ENCODE measurements at places on chromosomes 1 and 21. TPM values are rescaled to one million over a fixed set of nuclear protein-coding genes. Genes with fewer than 3 reads are reported as not detected.

Gene BACH1
- total RNA-seq, result 54.6 TPM

- H3K4me3 ChIP-seq, result no peak overlapping the region
- peaks cover 19% of the 10 kb centered on the region for H3K4me1 ChIP-seq
- no peaks in the 10 kb centered on the region for H3K27me3 ChIP-seq
- no peak for DNase-seq
Measured at GRCh38 chr1:14366091-14367018, 232.1 kb upstream of the KAZN start.

DNA sequence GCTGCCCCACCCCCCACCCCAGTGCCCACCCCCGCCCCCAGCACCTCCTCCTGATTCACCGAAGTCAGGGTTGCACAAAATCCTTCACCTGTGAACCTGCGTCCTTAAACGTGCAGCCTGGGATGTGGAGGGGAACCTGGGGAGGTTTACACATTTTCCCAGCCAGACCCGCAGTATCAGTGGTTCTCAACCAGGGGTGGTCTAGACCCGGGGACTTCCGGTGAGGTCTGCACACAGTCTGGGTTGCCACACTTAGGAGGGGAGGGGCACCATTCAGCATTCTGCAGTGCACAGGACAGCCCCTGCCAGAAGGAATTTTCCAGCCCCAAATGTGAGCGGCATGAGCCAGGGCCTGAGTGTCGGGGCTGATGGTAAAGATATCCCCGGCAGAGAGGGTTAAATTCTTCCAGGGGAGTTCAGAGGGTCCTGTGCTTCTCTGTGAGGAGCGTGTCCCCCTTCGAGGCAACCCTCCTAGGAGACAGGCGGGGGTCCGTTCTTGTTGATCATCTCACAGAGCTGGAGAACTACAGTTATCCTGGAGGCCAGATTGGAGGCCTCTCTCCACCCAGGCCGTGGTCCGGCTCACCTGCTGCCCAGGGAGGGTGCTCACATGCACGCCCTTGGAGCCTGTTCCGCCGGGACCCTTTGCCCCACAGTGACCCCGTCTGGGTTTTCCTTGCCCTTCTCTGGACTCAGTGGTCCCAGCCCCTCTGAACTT is 113.6 kb downstream of the SIK1 start:
- H3K4me3 ChIP-seq, result no peak overlapping the region
- no peaks in the 10 kb centered on the region for H3K36me3 ChIP-seq
- H3K27ac ChIP-seq, result no peak overlapping the region
- peaks cover 16% of the 10 kb centered on the region for H3K27me3 ChIP-seq
- H3K4me1 ChIP-seq, result peaks cover 3% of the 10 kb centered on the region

DNA sequence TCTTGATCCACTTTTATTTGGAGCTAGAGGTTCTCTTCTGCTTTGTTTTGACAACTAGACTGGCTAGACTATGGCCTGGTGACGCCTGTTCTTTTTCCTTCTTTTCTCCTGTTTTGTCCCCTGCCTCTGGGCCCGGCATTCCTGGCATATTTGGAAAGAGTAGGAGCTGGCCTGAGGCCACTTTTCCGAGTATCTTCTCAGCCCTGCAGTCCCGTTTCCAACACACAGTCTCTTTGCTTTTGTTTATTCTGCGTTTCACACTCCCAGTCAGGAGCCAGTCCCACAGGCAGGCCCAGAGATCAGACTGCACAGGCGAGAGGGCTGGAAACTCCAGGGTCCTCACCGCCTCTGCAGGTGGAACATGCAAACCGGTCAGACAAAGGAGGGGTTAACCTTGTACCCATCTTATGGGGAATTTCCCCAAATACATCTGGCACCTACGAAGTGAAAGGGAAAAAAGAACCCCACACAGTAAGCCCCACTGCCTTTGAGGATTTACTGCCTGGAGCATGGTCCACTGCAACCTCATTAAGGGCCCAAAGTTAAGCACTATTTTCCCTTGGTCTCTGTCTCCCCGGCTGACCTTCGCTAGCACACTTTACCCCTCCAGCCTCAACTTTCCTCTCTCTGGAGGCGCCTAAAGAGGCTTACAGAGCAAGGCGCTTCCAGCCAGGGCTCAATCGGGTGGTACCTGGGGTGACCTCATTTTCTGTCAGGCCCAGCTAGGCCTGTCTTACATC is 141.1 kb downstream of the TOMM20 start:
- DNase-seq, result no peak
- peak overlapping the region; percentile 90 for H3K27ac ChIP-seq
- H3K27me3 ChIP-seq, result no peaks in the 10 kb centered on the region
- no peaks in the 10 kb centered on the region for H3K36me3 ChIP-seq
- H3K4me1 ChIP-seq, result peaks cover 40% of the 10 kb centered on the region
- no peak overlapping the region for H3K4me3 ChIP-seq

DNA sequence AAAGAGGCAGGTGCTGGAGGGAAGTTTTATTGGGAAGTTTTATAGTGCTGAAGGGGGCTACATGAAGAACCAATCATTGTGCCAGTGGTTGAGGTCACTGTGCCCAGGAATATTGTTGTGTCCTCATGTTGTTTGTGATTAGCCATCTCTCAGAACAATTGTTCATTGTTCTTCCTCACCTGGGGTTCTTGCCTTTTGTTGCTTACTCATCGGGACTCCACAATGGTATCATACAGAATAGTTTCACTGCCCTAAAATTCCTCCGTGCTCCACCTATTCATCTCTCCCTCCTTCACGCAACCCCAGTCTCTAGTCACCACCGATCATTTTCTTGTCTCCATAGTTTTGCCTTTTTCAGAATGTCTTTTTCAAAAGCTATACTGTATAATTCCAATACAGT is 38.9 kb upstream of the CDC14A start:
- no peak overlapping the region for H3K27ac ChIP-seq
- H3K4me1 ChIP-seq, result no peaks in the 10 kb centered on the region
- no peaks in the 10 kb centered on the region for H3K27me3 ChIP-seq
- H3K36me3 ChIP-seq, result no peaks in the 10 kb centered on the region
- no peak overlapping the region for H3K4me3 ChIP-seq

DNA sequence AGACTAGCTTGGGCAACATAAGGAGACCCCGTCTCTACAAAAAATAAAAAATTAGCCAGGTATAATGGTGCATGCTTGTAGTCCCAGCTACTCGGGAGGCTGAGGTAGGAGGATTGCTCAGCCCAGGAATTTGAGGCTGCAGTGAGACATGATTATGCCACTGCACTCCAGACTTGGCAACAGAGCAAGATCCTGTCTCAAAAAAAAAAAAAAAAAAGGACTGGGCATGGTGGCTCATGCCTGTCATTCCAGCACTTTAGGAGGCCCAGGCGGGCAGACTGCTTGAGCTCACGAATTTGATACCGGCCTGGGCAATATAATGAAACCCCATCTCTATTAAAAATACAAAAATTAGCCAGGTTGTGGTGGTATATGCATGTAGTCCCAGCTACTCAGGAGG is 47.3 kb upstream of the BCL10 start:
- H3K27ac ChIP-seq, result no peak overlapping the region
- no peaks in the 10 kb centered on the region for H3K36me3 ChIP-seq
- H3K4me3 ChIP-seq, result no peak overlapping the region
- no peak for DNase-seq

GRCh38 chr1:23083714-23084480 is 64.6 kb downstream of the KDM1A start:
- H3K36me3 ChIP-seq, result peaks cover 43% of the 10 kb centered on the region
- no peak overlapping the region for H3K4me3 ChIP-seq
- no peaks in the 10 kb centered on the region for H3K4me1 ChIP-seq
- DNase-seq, result no peak
- peak overlapping the region; percentile 13 for H3K27ac ChIP-seq

DNA sequence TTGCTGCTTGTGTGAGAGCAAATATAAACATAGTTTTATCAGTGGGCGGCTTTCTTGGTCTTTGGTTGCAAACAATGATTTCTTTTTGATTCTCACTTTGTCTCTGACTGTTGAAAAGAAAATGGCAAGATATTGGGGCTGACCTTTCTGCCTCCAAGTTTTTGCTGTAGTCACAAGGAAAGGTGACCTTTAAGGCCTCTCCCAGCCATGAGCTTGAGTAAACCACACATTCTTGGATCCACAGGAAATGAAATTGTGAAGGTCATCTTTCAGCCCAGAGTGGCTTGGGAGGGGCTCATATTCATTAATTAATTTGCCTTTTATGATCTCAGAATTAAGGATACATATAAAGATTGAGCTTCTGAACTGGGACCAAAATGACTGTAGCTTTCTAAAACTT is 241.6 kb downstream of the BACH1 start:
- H3K4me1 ChIP-seq, result no peaks in the 10 kb centered on the region
- DNase-seq, result no peak
- no peaks in the 10 kb centered on the region for H3K27me3 ChIP-seq
- no peak overlapping the region for H3K4me3 ChIP-seq
- H3K27ac ChIP-seq, result no peak overlapping the region
